Peyer's patch (tissue), 4 donors: ENCODE measurements at places on chromosomes 11 and 22. TPM values are rescaled to one million over a fixed set of nuclear protein-coding genes. Genes with fewer than 3 reads are reported as not detected.
A peak's percentile ranks its signal among the peaks of the same experiment; 100 is the strongest.

KRTAP5-10 gene
- total RNA-seq = not detected

DNA sequence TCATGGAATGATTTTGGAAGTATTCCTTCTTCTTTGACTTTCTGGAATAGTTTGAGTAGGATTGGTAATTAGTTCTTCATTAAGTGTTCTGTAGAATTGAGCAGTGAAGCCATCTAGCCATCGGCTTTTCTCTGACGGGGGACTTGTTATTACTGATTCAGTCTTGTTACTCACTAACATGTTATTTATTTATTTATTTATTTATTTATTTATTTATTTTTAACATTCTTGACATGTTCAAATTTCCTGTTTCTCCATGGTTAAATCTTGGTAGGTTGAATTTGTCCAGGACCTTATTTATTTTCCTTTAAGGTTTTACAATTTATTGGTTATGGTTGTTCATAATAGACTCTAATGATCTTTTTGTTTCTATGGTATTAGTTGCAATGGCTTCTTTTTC lies 15.2 kb upstream of the OR10Q1 start:
- no peak for DNase-seq

GRCh38 chr11:18704698-18705097 lies 6.1 kb downstream of the TMEM86A start:
- no peak for DNase-seq

NXPE2 gene
- total RNA-seq = 2.8 TPM

GRCh38 chr11:57374966-57375365 lies 6.0 kb downstream of the PRG3 start:
- no peak for DNase-seq

GRCh38 chr11:15882876-15883454 lies 473.4 kb downstream of the SOX6 start:
- DNase-seq = no peak

RTN4R gene
- total RNA-seq = 5.2 TPM

- DNase-seq = peak; percentile 82
Measured at GRCh38 chr11:75706260-75706729, 11.3 kb upstream of the MOGAT2 start.

SHANK2 gene
- 26.1 TPM for total RNA-seq

- DNase-seq = no peak
Measured at GRCh38 chr11:77557553-77557952, 32.2 kb upstream of the AQP11 start.

SLC5A12 gene
- 226 TPM for total RNA-seq

GRCh38 chr11:94576306-94576705 lies 9.1 kb downstream of the PIWIL4 start:
- no peak for DNase-seq

DNA sequence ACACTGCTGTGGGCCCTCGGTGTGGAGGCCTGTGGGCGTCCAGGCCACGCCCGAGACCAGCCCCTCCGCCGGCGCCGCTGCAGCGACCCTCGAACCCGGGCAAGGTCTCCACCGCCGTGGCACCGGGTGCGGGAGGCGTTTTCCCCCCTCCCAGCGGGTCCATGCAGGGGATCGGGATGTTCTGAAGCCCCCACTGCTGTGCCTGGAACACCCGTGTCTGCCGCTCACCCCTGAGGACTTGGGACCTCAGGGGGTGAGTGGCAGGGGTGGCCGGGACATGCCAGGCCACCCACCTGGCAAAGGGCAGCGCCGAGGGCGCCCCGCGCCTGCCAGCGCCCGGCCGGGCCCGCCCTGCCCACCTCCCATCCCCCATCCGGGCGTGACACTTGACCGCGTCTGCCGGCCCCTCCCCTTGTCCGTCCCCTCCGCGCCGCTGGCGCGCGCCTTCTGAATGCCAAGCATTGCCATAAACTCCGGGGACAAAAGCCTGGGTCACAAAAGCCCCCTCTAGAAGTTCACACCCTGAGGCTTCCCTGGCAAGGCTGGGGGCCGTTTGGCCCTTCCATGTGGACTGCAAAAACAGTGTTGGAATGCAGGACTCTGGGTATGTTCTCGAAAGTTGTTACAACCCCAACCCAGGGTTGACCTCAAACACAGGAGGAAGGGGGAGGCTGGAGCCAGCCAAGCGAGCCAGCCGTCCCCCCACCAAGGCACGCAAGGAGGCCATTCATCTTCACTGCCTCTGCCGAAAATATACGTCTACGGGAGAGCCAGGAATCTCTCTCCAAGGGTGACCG lies 819 bp upstream of the KCNQ1OT1 start:
- peak; percentile 83 for DNase-seq

MAJIN gene
- total RNA-seq = not detected

C11orf86 gene
- 81.7 TPM for total RNA-seq

KRTAP5-8 gene
- 6.0 TPM for total RNA-seq

DNA sequence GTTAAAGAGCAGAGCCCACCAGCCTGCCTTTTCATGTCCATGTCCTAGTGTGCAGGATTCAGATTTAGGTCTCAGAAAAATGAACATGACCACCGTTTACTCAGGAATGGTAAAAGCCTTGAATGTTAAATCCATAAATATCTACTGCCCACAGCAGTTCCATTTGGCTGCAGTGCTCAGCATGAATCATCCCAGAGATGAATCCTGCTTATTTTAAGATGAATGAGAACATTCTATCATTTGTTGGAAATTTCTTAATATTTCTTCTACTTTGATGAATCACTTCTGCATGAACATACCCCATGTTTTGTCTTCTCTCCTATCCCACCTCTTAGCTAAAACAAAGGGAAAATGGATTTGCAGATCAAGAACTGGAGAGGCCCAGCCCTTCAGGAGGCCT lies 47.5 kb upstream of the AQP11 start:
- no peak for DNase-seq

- peak; percentile 88 for DNase-seq
Measured at GRCh38 chr22:30265823-30266444, 717 bp downstream of the OSM start.

GRCh38 chr22:16957781-16958180 lies 50.2 kb downstream of the GAB4 start:
- DNase-seq = no peak

DNA sequence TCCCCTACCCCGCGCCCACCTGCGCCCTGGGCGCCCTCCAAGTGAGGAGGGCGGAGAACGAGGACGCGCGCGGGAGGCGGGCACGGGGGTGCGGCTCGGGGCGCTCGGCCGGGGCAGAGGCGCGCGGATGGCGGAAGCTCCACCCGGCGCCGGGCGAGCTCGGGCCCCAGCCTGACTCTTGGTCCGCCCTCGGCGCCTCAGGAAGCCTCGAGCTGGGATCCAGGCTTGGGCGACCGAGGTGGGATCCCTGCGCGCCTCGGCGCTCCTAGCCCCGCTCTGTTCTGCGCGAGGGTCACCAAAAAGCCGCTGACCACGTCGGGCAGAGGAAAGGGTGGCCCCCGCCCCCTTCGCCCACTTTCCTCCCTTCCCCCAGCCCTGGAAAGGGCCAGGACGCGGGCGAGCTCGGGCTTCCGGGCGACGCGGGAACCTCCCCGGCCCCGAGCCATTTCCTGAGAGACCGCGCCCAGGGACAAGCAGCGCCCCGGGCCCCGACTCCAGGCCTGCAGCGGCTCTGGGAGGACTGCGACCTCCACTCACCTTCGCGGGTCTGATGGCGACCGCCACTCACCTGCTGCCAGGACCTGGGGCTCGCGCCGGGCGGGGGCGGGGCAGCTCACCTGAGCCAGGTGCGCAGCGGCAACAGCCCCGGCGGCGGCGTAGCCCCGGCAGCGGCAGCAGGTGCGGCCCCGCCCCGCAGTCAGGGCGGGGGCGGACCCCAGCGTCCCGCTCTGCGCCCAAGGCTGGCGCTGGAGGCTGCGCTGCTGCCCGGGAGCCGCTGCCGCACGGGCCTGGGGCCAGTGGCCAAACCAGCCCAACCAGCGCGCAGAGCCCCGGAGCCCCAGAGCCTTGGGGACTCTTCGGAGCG lies 2.2 kb upstream of the SIGIRR start:
- peak; percentile 42 for DNase-seq

MYO7A gene
- total RNA-seq = 7.2 TPM

DNA sequence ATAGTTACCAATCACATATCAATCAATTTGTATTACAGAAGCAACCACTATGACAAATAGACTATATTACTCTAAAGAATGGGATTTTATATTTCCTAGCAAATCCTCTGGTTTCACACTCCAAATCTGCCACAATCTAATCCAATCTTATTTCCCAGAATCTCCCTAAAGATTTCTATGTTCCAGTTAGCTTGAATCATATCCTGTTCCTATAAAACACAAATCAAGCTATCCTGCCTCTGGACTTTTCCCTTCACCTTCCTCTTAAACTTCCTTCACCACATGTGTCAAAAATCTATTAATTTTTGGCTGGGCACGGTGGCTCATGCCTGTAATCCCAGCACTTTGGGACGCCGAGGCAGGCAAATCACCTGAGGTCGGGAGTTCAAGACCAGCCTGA lies 50.0 kb downstream of the PIK3C2A start:
- DNase-seq = no peak

GRCh38 chr22:35349704-35350538 lies 31.0 kb upstream of the HMOX1 start:
- DNase-seq = no peak

DNA sequence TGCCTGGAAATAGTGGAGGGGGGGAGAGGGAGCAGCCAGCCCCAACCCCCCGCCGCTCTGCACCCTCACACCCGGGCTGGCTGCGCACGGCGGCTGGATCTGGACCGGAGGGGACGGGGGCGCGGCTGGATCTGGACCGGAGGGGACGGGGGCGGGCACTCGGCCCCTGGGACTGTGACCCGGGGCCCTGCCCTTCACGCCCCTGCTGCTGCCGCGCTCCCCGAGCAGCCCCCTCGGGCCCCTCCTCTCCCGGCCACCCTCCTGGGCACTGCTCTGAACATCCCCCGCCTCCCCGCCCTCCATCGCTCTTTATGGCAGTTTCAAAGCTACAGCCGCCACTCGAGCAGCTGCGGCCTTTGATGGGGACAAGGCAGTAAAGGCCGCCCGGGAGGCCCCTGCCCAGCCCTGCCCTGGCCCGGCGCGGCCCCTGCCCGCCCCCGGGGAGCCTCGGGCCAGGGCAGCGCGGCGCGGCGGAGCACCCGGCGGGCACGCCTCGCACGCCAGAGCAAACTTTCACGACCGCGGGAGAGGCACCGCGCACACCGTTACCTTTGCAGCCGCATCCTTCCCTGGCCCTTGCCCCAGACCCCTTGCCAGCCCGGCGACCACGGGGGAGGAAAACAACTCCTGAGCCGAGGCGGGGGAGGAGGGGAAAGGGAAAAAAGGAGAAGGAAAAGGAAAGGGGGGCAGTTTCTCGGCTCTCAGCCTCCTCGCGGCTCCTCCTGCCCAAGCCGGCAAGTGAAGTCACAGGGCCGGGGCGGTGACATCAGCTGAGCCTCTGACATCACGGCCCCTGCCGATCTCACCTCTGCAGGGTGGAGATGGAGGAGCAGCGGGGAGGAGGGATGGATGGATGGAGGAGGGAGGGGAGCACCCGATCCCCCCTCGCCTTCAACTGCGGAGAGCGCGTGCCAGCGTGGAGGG lies 13.1 kb upstream of the TCF20 start:
- no peak for DNase-seq

DNA sequence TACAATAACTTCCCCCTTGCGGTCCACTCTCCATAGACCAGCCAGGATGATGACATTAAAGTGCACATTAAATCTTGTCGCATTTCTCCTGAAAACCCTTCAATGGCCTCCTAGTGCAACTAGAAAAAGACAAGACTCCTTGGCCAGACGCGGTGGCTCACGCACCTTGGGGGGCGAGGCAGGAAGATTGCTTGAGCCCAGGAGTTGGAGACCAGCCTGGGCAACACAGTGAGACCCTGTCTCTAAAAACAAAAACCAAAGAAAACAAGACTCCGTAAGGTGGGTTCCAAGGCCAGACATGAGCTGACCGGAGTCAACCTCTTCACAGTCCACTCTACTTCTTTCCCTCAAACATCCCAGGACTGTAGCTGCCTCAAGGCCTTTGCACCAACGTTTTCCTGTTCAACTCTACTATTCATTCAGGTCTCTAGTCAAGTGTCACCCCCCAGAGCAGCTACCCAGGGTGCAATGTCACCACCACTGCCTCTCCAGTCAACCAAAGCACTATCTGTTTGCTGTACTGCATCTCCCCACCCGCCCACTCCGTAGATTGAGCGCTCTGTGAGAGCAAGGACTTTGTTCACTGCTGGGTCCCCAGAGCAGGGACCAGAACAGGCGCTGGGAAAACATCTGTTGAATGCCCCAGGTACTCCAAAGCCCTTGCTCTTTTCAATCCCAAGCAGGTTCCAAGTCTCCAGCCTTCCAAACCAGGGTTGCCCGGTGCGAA lies 739 bp downstream of the ZMAT5 start:
- peak; percentile 62 for DNase-seq

DNA sequence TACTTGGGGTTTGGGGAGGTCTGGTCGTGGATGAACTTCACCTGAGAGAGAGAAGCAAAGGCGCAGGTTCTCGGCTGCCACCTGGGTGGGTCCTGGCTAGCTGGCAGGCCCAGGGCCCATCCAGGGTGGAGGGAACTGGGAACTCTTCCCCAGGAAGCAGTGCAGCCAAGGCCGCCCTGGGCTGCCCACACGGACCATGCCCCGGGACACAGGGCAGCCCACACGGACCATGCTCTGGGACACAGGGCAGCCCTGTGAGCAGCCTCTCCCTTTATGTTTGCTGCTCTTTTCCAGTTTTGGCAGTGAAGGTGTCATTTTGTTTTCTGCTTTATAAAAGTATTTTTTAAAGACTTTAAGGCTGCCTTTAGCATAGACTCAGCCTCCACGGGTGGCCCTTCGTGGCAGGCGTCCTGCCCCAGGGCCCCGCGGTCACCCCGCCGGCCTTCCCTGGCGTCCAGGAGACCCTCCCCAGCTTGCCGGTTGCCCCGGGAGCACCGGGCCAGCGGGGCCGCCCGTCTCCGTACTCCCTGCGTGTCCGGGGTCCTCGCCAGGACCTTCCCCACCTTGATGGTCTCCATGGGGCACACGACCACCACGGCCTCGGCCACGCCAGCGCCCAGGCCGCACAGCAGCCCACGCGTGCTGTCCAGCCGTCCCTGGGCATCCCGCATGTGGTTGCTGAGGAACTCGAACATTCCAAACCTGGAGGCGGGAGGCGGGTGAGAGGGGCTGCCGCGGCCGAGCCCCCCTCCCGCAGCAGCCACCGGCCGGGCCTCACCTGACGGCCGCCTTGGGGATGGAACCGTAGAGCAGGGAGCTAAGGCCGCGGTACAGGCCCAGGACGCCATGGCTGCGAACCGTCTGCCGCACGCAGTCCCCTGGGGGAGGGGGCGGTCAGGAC lies 1.1 kb downstream of the SLC25A1 start:
- DNase-seq = no peak

SLC22A9 gene
- total RNA-seq = not detected
